ENCODE measurements at places on chromosomes 3 and 15.
A peak's percentile ranks its signal among the peaks of the same experiment; 100 is the strongest.

- DNase-seq, result no peak
Observed at GRCh38 chr3:144431134-144431533, 459.5 kb downstream of the DIPK2A start.

GRCh38 chr3:193187070-193187722 is 53.8 kb upstream of the PLAAT1 start:
- DNase-seq, result no peak

GRCh38 chr3:180707896-180708295 is 28.6 kb upstream of the CCDC39 start:
- no peak for DNase-seq

DNA sequence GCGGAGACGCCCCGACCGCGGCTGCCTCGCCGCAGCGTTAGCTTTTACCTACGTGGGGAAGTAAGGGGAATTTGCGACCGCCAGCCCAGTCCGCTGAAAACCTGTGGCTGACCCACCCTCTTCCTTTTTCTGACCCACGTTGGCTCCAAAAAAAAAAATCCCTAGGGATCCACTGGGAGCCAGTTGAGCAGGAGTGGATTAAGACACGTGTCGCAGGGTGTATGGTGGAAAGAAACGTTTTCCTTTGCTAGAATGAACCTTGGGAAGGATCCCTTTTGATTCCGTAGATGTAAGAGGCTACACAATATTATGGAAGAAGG is 575 bp upstream of the PCYT1A start:
- no peak for DNase-seq

DNA sequence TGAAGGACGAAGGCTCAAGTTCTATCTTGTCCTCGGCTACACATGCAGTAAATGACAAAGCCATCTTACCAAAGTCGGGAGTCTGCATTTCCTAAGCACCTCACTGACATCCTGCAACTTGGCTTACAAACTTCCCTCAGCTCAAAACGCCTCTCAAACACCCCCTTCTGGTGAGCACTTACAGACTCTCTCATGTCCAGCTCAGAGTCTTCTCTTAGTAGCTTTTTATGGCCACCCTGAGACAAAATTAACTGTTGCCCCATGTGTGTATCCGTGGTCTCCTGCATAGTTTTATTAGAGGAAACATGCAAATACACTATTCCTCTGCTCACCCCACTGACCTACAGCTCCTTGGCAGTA is 819.7 kb downstream of the FHIT start:
- peak; percentile 3 for DNase-seq

- no peak for DNase-seq
Observed at GRCh38 chr3:41247055-41248004, 48.0 kb downstream of the CTNNB1 start.

DNA sequence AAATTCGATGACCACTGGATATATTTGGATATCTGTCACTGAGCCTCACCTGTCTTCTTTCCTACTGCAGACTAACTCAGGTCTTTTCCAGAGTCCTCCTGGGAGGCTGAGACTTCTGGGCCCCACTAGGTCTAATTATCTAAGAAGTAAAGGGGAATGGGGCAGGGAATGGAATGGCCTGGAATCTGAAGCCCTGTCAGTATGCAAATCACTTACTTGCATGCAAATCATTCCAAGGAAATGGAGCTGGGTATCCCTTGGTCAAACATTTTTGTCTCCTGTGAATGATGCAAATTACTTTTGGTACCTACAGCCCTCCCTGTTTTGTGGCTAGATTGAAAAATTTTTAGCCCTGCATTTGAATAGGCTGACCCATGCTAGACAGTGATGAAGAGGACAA is 5.3 kb upstream of the SPSB4 start:
- no peak for DNase-seq

DNA sequence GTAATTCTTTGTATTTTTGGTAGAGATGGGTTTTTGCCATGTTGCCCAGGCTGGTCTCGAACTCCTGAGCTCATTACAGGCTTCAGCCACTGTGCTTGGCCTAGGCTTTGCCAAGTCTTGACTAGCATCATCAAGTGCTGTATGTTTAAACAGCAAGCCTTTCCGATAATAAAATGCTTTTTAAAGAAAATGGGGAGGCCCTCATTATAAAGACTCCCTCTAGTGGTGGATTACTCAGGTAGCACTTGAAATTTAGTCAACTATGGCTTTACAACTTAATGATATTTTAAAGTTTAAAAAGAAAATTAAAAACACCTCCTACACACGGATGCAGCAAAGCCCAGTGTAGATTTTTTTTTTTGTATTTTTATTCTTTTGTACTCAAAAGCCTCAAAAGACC is 213.6 kb downstream of the GAP43 start:
- no peak for DNase-seq

- DNase-seq, result no peak
Observed at GRCh38 chr3:171334465-171334811, 125.8 kb downstream of the TNIK start.

DNA sequence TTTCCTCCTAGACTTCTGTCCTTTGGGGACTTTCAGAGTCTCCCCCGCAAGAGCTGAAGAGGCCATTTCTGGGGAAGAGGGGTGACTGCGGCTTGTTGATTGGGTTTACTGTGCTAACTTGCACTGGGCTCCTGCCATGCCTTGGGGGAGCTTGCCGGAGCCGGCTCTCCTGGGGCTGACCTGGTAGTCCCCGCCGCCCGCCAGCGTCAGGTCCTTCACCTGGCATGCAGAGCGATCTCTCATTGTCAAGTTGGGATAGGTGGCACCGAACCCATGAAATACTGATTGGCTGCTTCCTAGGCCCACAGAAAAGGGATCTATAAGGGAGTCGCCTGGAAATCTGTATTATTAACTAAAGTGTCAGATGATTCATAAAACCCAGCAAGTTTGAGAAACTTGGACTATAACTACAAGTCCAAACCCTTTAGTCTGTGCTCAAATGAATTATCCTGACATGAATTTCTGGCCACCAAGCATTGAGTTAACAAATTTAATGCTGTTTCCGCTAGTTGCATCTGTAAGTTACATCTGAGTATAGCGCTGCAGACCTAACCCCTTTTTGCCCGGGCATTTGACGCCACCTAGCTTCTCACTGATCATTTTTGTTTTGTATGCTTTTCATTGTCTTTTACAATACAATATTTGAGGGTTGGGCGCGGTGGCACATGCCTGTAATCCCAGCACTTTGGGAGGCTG is 607 bp upstream of the IMP3 start:
- peak; percentile 17 for DNase-seq

DNA sequence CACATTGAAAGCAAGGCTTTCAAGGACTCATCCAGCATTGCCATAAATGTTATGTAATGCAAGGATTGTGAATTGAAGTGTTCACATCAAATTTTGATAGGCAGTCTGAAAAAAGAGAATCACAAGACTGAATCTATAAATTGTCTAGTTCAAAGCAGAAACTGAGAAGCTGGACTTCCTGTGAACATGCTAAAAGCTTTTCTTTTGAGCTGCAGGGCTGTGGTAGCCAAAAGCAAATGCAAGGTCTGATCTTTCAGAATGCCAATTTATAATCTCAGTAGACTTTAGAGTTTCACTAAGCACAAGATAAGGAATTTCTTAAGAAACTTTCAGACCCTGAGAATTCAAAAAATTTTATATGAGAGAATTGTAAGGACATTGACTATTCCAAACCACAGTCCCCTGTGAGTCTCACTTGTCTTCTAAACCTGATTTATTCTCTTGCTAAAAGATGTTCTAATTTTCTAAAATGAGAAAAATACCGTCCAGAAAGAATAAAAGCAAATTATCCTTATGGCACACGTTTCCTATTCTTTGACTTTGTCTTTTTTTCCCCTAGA is 1700.3 kb downstream of the OTOL1 start:
- no peak for DNase-seq

GRCh38 chr3:158713094-158713499 is 19.2 kb downstream of the RARRES1 start:
- no peak for DNase-seq

GRCh38 chr3:71183549-71183948 is 400.0 kb downstream of the FOXP1 start:
- no peak for DNase-seq

GRCh38 chr3:158105710-158106253 is 438 bp downstream of the SHOX2 start:
- DNase-seq, result no peak

DNA sequence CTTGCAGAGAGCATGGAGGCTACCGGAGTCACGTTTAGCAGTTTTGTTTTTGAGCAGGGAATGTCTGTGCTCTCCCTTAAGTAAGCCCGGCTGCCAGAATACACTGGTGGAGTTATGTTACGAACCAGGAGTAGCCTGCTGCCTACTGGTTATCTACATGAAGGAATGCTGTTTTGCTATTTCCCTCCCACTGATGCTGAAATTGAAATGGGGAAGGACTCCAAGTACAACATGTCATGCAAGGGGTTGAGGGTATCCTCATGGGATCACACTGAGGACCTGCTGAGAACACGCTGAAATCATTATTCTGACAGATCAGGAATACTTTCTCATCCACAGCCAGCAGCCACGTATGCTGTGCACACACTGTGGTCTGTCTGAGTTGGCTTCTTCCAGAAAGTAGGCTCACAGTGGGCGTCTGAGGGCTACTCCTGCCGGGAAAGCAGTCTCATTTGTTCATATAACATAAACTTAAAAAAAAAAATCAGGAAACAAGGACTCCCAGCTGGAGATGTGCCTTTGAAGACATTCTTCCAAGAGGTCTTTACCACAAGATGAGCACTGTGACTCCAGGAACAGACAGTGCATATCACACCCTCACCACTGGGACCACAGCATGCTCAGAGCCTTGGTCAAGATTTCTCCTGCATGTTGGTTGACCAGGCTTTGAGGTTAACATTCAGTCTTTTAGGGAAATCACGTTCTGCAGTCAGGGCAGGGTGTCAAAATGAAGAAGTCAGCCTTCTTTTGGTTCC is 300.4 kb upstream of the RASGRP1 start:
- DNase-seq, result no peak

GRCh38 chr3:161852744-161853143 is 356.1 kb downstream of the OTOL1 start:
- no peak for DNase-seq

DNA sequence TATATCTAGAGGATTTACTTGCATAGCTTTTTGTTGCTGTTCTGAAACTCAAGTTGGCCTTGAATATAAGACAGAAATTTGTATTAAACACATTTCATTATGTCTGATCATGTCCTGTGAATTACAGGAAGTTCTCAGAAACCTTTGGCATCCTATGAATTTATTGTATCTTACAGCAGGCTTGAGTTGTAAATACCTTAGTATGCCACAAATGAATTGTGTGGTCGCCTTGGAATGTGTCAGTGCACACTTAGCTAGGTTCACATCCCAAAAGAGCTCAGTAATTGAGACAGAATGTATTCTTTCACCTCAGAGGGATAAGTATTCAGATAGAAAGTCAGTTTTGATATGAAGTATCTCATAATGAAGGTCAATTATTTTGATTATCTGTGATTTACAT is 83.4 kb downstream of the NEK11 start:
- no peak for DNase-seq

DNA sequence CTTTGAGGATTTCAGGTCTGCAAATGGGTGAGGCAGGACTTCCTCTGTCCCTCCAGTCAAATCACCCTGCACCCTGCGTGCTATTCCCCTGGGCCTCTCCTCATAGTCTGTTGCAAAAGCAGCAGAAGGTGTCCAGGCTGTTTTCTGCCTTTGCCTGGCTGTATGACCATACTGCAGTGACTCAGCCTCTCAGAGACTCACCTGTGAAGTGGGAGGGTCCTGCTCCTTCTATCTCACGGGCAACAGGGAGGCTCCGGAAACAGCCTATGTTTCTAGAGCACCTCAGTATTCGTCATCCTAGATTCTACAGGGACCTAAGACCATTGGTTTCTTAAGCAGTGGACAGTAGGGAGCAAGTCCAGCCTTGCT is 216.4 kb downstream of the TLE3 start:
- DNase-seq, result no peak

GRCh38 chr15:92882697-92883162 is 17.4 kb upstream of the CHD2 start:
- DNase-seq, result no peak

DNA sequence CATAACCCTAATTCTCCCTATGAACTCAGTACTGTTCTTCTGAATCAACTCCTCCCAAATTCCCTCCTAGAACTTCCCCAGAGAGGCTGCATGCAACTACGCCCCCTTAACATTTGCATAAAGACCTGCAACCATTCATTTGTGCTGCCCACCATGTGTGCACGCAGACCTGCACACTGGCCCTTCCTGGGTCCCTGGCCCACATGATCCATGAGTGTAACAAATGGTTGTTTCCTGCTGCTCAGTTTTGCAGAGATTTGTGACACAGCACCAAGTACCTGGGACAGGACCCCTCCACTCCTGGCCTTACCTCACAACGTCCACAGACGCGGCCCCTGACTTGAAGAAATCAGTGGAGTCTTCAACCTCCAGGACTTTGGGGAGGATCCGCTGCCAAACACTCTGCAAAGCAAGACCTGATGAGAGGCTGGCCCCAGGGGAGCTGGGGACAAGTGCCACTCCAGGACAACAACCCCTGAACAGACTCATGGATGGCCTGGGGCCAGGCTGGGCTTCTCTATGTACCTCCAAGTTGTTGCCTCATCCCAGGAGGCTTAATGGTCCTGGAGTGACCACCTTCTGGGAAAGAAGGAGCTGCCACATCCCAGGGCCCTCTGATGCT is 33.8 kb downstream of the ALDH1L1 start:
- DNase-seq, result no peak

GRCh38 chr3:151593928-151594327 is 133.1 kb upstream of the IGSF10 start:
- no peak for DNase-seq

DNA sequence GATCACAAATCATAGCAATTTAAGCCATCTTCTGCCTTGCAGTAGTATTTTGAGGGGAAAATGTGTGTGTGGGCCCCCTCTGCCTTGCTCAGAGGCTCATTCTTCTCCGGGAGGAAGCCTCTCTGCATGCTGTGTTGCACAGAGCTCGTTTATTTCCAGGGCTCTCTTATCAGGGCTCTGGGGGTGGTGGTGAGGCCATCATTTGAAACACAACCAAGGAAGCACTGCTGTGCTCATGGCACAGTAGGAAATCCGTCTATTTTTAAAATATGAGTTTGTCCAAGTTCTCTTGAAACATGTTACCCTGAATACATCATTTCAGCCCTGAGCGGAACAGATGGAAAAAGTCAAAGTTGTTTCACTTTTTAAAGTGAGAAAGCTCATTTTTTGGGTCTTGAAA is 369.0 kb upstream of the CFAP20DC start:
- no peak for DNase-seq

GRCh38 chr15:24933716-24934115 is 21.1 kb upstream of the SNRPN start:
- DNase-seq, result no peak

GRCh38 chr3:38168151-38169026 is 3.1 kb downstream of the OXSR1 start:
- DNase-seq, result no peak

- DNase-seq, result no peak
Observed at GRCh38 chr3:21447476-21448151, 303.4 kb downstream of the ZNF385D start.
